Effector memory CD4-positive, alpha-beta T cell (primary cell): ENCODE measurements at places on chromosomes 6 and 20.

DNA sequence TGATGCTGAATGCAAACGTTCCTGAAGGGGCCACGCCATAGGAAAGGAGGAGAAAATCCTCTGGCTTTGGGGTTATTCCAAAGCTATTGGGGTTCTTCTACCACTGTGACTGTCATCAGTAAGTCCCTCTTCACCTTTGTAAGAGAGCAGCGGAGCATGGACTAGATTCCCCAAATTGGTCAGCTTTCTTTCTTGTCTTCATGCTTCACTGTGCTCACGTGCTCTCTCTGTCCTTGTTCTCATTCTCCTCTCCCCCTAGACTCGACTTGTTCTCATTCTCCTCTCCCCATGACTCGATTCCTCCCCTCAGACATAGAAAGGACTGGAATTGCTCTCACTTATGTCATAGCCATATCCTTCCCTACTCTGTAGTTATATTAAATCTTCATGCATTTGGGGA lies 54.8 kb upstream of the ADGRG6 start:
- H3K27ac ChIP-seq = no peak overlapping the region
- no peaks in the 10 kb centered on the region for H3K4me1 ChIP-seq
- no peaks in the 10 kb centered on the region for H3K27me3 ChIP-seq
- H3K36me3 ChIP-seq = no peaks in the 10 kb centered on the region
- DNase-seq = no peak

GRCh38 chr6:166739976-166740318 lies 112.9 kb upstream of the RPS6KA2 start:
- no peak overlapping the region for H3K4me3 ChIP-seq
- H3K36me3 ChIP-seq = no peaks in the 10 kb centered on the region
- DNase-seq = no peak
- H3K27me3 ChIP-seq = no peaks in the 10 kb centered on the region

DNA sequence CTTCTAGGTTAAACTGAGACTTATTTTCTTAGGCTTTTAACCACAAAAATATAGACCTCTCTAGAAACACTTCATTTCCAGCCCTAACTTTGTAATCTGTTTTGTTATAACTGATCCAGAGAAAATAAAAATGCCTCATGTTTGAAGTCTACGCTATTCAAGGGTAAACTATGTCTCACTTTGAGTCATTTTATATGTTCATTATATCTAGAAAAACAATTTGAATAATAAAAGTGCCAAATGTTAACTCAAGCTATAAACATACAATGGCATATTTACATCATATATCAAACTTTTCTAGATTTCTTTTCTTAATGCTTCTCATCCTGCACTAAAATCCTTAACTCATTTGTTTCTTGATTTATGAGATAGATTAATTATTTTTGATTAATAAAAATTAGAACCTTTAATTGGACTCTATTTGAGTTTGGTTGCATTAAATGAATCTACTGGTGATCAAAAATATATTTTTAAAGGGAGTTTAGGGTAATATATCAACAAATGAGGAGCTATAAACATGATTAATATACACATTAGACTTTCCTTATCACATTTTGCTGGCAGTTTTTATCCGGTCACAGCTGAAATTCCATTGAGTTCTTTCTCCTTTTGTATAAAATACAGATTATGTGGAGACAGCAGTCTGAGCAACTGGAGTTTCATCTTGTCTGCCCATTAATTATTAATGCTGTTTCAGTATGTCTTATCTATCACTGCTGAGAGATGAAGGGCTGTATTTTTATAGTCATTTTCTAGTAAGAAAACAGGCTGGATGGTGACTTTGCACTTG lies 246.5 kb downstream of the TBX18 start:
- H3K36me3 ChIP-seq = no peaks in the 10 kb centered on the region
- DNase-seq = no peak
- H3K27ac ChIP-seq = no peak overlapping the region
- no peak overlapping the region for H3K4me3 ChIP-seq
- no peaks in the 10 kb centered on the region for H3K27me3 ChIP-seq
- H3K4me1 ChIP-seq = no peaks in the 10 kb centered on the region

DNA sequence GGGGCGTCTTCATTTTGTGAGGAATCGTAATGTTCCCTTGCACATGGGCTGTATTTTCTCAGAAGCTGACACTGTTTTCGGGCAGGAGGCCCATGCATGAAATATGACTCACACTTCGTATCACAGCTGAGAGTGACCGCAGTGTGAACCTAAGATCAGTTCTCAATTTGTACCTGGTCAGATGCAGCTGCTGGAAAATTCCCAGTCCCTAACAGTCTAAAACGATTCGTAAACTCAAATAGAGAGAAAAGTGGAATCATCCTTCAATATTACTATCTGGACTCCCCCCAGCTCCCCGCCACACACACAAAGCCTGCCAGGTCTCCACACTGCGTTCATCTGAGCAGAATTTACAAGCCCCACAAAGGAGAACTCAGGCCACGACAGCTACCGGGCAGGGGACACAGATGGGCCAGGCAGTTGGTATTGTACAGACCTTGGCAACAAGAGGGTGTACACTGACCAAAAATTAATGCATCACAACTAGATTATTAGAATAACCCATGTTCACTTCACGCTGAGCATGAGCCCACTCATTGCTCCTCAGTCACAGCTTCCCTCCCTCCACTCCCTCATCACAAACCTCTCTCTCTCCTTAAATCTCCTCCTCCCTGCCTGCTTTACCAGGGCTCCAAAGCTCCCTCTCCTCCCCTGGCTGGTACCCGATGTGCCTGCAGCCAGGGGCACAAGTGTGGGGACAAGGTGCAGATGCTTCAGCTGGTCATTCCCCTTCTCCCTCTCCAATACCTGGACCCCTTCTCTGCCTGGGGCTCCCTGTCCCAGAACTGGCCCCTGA lies 488.4 kb downstream of the PREX1 start:
- H3K27ac ChIP-seq = no peak overlapping the region
- no peaks in the 10 kb centered on the region for H3K36me3 ChIP-seq
- DNase-seq = no peak
- H3K4me3 ChIP-seq = no peak overlapping the region
- H3K27me3 ChIP-seq = no peaks in the 10 kb centered on the region

DNA sequence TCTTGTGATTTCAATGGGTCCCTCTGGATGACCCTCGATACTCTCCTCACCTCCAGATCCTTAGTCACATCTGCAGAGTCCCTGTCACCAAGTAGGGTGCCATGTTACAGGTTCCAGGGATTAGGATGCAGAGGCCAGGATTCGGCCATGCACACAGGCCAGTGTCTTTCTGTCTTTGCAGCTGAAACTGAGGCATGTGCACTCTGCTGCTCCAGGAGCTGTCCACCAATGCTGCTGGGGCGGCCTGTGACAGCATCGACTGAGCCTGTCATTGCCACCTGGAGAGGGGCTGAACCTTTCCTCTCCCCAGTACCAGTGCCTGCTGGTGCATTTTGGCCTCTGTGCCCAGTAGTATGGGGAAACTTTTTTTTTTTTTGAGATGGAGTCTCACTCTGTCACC lies 4.4 kb upstream of the RBM38 start:
- H3K4me1 ChIP-seq = peaks cover 23% of the 10 kb centered on the region
- no peak for DNase-seq
- no peak overlapping the region for H3K4me3 ChIP-seq
- H3K27me3 ChIP-seq = no peaks in the 10 kb centered on the region
- no peaks in the 10 kb centered on the region for H3K36me3 ChIP-seq
- H3K27ac ChIP-seq = no peak overlapping the region
